ENCODE measurements at places on chromosomes 5 and 9.

GRCh38 chr5:55140908-55141665 lies 18.9 kb upstream of the GPX8 start:
- DNase-seq, result no peak

GRCh38 chr5:132262882-132263547 lies 5.5 kb downstream of the PDLIM4 start:
- DNase-seq, result no peak

DNA sequence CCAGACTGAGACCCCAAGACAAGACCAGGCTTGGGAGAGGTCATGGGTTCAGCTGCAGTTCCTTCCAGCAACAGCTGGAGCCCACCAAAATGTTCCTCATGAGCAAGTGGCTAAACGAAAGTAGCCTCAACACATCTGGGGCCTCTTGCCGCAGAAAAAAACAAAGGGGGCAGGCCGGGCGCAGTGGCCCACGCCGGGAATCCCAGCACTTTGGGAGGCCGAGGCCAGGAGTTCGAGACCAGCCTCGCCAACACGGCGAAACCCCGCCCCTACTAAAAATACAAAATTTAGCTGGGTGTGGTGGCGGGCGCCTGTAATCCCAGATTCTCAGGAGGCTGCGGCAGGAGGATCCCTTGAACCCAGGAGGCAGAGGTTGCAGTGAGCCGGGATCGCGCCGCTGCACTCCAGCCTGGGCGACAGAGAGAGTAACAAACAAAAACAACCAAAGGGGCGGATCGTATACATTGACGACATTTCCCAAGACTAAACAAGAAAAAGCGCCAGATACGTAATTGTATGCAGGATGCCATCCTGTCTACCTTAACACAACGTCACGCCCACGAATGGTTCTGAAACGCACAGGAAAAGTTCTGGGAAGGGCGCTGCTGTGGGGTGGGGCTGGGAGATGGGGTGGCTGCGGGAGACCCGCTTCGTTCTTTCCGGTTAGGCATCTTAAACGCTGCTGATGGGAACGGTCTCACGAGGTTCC lies 1.7 kb downstream of the INPP5E start:
- DNase-seq, result no peak

- no peak for DNase-seq
Measured at GRCh38 chr5:179336126-179336870, 9.0 kb downstream of the ADAMTS2 start.

GRCh38 chr9:86494644-86495111 lies 140.5 kb upstream of the TUT7 start:
- DNase-seq, result no peak

DNA sequence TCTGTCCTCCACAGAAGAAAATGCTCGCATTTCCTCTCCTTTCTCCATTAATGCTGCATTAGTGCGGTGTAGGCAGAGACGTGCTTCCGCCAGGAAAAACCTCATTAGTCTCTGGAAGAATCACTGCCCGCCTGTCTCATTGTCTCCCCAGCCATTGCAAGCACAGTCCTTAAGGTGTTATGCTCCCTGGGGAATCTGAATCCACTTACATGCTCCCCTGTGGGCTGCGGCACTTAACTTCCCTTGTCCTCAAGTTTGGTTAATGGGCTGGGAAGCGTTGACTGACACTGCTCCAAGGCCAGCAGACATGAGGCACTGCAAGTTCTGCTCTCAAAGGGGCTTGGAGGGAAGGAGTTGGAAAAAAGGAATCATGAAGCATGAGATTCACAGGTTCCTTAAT lies 41.6 kb downstream of the TARS1 start:
- no peak for DNase-seq

DNA sequence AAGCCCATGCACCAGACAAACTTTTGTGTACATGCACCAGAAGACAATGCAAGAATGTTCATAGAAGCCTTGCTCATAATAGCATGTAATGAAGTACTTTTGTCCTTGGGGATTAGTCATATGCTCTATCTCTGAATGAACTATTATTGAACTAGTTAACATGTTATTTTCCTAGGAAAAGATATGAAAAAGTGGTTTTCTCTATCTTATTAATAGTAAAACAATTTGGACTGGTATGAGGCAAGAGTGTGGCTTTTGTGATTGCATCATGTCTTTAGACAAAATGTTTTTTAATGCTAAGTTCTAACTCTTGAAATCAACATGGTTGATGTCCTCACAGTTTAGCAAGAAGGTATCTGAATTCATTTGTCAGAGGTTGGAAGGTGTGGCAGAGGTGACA lies 55.7 kb upstream of the SPDL1 start:
- DNase-seq, result no peak

- peak; percentile 59 for DNase-seq
Measured at GRCh38 chr9:129317179-129318011, 139.3 kb upstream of the IER5L start.

DNA sequence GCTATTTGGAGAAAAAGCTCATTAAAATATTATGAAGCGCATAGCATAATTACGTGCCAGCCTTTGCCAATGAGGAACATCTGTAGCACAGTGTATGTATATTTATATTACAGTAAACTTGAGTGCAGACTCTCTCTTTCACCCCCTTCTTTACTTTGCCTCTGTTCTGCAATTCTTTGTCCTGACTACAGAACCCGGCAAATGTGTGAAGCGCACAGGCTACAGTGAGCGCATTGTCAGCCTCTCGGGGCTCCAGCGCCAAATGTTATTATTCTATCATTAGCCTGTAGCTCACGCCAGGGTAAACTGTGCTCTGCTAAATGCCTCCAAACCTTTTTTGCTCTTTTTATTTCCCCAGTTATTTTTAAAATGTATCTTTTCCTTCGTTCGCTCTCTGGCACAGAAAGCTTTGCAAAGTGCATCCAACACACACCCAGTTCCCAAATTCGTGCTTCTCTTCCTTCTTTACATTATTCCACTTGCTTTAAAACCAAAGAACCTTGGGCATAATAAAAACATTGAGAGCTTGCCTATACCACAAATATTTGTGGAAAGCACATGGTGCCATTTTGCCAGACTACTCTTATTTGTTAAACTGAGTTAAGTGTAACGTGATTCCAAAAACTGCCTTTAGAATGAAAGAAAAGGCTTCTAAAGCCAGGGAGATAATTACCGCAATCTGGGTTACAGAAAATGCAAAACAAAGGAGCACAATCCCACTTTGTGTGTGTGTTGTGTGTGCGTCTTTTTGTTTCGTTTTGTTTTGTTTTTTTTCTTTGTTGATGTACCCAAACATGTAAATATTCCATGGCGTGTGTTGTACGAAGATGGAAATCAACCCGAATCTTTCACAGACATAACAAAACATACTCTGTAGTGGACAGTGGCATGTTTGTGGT lies 164.1 kb upstream of the MPDZ start:
- DNase-seq, result no peak

- no peak for DNase-seq
Measured at GRCh38 chr5:1168796-1169195, 32.6 kb upstream of the SLC6A19 start.

- DNase-seq, result peak; percentile 22
Measured at GRCh38 chr9:100111235-100111634, 12.2 kb downstream of the INVS start.

DNA sequence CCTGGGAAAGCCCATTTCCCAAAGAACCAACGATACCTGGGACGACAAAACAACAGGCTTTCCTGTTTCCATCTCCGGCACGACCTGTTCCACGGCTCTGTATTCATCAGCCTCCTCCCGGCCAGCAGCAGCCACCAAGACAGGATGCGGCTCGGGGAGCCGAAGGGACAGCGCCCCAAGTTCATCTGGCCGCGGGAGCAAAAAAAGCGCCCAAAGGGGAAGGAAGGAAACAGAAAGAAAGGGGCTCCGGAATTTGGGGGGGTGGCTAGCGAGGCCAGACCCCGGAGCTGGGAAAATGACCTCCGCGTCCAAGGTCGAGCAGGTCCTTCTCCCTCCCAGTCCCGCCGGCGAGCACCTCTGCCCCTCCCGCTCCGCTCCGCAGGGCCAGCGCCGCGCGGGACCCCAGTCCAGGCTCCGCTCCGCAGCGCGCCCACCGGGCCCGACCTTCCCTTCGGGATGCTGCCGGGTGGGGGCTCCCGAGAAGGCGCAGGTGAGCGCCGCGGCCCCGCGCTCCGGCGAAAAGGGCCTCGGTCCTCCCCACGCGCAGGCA lies 608 bp downstream of the ELOVL7 start:
- no peak for DNase-seq

- DNase-seq, result peak; percentile 77
Measured at GRCh38 chr5:10536931-10537579, 26.8 kb upstream of the ANKRD33B start.

DNA sequence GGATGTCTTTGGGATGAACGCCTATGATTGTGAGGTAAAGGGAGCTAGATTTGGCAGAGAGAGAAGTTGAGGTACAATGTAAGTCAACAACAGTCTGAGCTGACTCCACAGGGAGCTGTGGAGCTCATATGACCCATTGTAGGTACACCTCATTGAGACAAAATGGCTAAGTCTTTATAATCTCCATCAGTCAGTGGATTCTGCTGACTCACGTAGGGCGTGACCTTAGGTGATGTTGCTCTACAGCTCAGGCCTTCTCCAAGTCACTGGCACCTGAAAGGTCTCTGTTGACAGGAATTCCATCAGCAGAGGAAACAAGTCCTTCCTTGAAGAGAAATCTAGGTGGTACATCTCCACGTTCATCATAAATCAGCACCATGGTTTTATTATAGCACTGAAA lies 118.2 kb upstream of the PRR16 start:
- no peak for DNase-seq

DNA sequence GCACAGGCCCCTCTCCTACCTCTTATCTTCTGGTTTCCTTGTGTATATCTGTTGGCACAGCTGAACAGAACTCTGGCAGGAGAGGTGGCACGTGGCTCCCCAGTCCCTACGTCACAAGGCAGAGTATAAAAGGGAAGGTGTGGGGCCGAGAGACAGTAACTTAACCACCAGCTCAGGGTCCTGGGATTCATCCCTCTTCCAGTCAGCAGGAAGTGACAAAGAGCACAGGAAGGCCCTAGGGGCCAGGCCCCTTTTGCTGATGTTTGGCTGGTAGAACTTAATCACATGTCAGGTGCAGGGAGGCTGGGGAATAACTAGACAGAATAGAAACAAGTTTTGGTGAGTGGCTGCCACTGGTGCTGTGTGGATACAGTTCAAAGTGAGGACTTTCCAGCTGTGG lies 4.5 kb upstream of the ICE1 start:
- DNase-seq, result no peak

DNA sequence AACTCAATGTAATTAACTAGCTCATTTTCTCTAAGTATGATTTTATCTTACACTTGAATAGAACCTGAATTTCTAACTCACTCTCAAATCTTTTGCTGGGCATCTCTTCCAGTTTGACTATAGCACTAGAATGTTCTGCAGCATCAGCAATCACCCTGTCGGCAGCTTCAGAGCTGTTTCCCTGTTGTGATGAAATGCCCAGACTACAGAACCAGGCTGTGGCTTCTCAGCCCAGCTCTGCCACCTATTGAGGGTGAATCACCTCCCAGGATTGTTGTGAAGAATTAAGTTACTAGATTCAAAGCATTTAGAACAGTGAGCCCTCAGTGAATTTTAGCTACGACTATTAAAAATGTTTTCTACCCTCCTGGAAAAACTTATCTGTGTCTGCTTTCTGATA lies 90.4 kb upstream of the ANKRD55 start:
- peak; percentile 32 for DNase-seq

GRCh38 chr9:33081128-33081851 lies 4.8 kb upstream of the SMU1 start:
- peak; percentile 84 for DNase-seq

DNA sequence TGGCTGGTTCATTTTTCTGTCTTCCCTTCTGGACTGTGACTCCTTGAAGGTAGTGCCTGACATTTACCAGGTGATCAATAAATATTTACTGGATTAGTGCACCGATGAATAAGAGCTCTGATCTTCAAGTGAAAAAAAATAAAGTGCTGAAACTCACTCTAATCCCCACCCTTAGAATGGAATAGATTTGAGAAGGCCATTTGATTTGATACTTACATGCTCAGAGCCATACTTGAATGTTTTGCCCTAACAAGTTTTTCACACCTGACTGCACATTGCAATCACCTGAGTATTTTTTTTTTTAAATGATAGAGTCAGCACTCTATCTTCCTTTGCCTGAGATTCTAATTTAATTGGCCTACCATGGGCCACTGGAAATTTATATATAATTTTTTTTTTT lies 105.7 kb downstream of the LRRC70 start:
- DNase-seq, result no peak

GRCh38 chr5:112086740-112087139 lies 329.7 kb upstream of the NREP start:
- DNase-seq, result no peak

- no peak for DNase-seq
Measured at GRCh38 chr9:15178631-15179030, 128.4 kb downstream of the TTC39B start.

DNA sequence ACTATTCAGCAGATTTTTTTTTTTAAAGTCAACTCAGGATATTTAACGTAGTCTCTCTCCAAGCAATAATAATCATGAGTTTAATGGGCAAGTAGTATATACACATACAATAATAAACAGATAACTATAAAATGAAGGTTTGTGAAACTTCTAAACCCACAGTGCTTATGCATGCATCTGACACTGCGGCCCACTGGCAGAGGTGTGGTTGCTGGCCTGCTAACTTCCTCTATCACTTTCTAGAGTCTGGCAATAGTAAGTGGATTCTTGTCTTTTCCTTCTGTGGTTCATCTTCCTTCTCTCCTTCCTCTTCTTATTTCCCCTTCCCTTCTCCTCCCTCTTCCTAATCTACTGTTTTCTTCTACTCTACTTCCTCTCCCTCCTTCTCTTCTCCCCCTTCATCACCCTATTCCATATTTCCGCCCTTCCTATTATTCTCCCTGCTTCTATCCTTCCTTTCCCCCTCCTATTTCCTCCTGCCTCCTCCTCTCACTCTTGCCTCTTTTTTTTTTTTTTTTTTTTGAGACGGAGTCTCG lies 18.6 kb upstream of the AGXT2 start:
- DNase-seq, result peak; percentile 36

DNA sequence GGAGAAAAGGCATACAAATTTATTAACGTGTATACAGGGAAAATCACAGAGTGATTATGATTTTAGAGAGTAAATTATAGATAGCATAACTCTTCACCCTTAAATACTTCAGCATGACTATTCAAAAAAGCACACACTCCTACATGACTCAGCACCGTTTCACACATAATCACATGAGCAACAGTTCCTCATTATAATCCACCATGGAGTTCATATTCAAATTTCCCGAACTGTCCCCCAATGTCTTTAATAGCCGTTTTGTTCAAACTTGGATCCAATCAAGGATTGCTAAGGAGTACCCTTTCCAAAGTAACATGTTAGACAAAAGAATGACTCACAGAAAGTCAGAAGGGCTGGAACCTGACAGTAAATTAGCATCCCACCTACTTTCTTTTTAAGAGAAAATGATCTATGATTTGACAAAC lies 32.1 kb downstream of the RAPGEF1 start:
- peak; percentile 87 for DNase-seq

- no peak for DNase-seq
Measured at GRCh38 chr9:6687180-6687579, 41.7 kb upstream of the GLDC start.

DNA sequence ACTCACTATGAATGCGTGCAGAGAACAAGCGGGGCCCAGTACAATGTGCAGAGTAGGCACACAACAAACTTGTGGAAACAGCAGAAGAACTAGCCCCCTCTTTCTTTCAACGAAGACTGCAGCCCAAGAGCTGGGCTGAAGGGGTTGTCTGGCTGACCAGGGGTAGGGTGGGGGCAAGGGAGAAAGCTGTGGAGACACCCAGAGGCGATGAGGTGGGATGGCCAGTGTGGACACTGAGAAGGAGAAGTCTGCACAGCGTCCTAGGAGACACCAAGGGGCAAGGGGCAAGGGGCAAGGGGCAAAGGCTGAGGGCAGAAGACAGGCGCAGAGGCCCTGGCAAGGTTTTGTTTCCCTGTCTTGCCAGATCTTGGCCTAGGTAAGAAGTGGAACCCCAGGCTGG lies 62.3 kb downstream of the LIFR start:
- DNase-seq, result no peak

GRCh38 chr9:90925581-90926257 lies 124.1 kb downstream of the SYK start:
- no peak for DNase-seq
